ENCODE measurements at places on chromosomes 1 and 21. TPM values are rescaled to one million over a fixed set of nuclear protein-coding genes. Genes with fewer than 3 reads are reported as not detected.

DNA sequence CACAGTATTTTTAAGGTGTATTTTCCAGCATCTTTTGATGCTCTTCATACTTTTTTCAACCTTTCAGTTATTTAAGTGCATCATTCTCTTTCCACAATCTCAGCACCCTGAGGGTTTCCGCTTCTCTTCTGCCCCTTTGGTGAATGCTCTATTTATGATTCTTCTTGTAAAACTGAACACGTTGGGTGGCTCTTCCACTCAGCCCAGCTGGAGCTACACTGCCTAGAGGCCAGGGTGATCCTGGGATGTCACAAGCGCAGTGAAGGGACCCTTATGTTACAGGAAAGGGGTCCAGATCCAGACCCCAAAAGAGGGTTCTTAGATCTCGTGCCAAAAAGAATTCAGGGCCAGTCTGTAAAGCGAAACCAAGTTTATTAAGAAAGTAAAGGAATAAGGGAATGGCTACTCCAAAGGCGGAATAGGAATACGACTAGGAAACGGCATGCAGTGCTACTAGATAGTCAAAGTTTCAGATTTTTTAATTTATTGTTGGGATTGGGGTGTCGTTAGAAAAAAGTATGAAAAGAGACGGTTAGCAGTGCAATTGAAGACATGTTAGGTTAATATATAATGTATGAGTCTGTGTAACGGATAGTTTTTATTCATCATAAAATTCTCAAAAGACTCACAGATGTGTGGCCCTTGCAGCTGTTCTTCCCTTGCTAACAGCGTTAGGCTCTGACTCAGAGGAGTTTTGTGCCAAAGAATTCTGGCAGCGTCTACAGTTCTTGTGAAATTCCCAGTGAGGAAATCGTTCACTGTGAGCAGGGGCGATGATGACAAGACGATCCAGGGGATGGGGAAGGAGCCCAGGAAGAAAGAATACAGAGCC lies 14.4 kb upstream of the ERVH48-1 start:
- no peak for DNase-seq

- no peak for DNase-seq
Observed at GRCh38 chr1:58524353-58524945, 22.1 kb downstream of the OMA1 start.

- DNase-seq, result no peak
Observed at GRCh38 chr1:99808391-99809115, 41.6 kb upstream of the AGL start.

GRCh38 chr1:243217349-243217748 lies 37.7 kb downstream of the CEP170 start:
- no peak for DNase-seq

DNA sequence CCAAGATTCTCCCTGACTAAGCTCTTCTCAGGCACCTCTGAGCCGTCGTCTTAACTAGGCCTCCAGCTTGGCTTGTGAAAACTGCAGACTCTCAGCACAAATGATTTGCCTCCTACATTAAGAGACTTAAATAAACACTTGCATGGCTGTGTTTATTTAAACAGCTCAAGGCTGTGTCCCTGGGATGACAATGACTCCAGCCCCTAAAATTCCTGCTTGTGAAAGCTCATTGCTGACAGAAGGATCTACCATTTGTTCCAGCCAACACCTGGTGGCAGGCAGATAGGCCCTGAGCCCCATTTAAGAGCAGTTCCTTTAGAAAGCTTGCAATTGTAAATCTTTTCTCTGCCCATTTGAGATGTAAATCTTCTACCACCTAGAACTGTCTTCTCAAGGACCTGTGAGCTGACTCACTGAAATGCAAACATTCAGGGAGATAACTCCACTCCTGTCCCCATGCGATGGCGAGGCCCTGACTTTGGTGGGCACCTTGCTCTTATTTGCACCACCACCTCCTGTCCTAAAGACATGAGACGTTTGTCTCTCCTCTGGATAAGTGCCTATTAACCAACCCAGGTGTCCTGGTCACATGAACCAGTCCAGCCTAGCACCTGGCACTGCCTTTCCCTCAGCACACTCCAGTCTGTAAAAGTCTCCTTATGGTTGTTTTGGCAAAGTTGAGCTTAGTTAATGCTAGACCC lies 15.1 kb upstream of the PCP4 start:
- DNase-seq, result no peak

GRCh38 chr1:204528677-204529076 lies 12.5 kb downstream of the MDM4 start:
- DNase-seq, result no peak

GRCh38 chr1:234604495-234605398 lies 5.2 kb downstream of the IRF2BP2 start:
- no peak for DNase-seq

GRCh38 chr1:152086760-152087159 lies 2.1 kb downstream of the TCHHL1 start:
- no peak for DNase-seq

- DNase-seq, result no peak
Observed at GRCh38 chr1:27626031-27626935, 8.7 kb downstream of the FGR start.

DNA sequence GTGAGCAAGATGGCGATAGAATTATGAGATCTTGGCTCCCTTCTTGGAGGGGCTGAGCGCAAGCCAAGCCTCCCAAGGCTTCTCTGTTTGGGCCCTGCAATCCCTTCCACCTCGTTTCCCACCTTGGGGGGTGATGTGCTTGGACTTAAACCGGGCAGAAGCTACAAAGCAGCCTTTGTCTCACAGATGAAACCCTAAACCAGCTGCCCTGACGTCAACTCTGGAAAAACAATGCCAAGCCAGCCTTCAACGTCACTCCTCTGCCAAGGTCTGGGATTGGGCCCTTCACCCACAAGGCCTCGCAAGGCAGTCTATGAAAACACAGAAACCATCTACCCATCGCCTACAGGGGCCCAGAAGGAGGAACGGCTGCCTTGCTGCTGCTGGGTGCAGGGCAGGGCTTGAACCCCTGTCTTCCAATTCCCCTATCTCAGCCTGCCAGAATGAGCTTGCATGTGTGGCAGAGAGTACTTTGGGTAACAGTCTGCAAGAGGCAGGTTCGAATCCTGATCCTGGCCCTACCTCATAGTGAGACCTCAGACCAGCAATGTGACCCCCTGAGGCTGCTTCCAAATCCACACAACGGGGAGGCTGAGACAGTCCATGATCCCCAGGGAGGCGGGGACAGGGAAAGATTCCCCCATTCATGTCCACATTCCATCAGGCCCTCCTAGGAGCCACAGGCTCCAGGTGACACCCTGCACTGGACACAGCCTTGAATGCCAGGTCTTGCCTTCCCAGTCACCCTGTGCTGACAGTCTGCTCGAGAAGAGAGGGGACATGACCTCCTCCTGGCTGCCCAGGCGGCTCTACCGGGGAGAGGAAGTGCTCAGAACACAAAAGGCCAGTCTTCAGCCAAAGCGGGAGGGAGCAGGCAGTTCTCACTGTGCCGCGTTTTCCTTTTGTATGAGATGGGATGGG lies 15.0 kb downstream of the IFFO2 start:
- no peak for DNase-seq

The RPE65 gene
- total RNA-seq, result 0.09 TPM

The PPIAL4G gene
- total RNA-seq, result not detected

The LRRC38 gene
- total RNA-seq, result 1.3 TPM

The LIPI gene
- total RNA-seq, result not detected

Data from heart right ventricle (tissue), 16 donors.